Activated T-helper 1 cell treated with anti-CD3 and anti-CD28 coated beads, Interleukin-12 subunit alpha, Interleukin-12 subunit beta, Interleukin-2, Interleukin-4 antibody, amounts not matched to agents 30 ng/mL and 10 ng/mL and 1 ng/mL, durations not matched to agents 14 hours and 24 hours and 36 hours (primary cell): ENCODE measurements at places on chromosomes 1 and 21.

DNA sequence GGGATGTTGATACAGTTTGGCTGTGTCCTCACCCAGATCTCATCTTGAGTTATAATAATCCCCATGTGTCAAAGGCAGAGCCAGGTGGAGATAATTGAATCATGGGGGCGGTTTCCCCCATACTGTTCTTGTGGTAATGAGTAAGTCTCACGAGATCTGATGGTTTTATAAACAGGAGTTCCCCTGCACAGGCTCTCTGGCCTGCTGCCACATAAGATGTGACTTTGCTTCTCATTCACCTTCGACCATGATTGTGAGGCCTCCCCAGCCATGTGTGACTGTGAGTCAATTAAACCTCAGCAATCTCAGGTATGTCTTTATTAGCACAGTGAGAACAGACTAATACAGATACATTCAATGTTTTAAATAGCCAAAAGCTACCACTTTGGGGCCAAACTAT, 41.1 kb downstream of the SLC35F3 start:
- no peak for DNase-seq

- no peak for DNase-seq
Observed at GRCh38 chr1:61640531-61641530, 84.1 kb downstream of the TM2D1 start.

DNA sequence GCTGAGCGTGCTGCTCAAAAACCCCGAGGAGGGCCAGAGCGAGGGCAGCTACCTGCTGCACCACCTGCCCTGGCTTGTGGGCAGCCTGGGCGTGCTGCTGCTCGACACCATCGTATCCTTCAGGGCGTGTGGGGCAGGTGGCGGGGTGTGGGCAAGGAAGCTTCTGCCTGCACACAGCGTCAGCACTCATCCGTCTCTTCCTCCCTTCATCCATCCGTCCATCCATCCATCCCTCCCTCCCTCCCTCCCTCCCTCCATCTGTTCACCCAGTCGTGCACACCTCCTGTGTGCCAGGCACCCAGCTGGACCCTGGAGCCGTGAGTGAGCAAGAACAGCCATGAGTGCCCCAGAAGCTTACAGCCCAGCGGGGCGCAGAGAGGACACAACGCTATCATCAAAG, 15.2 kb downstream of the SLC66A1 start:
- no peak for DNase-seq

DNA sequence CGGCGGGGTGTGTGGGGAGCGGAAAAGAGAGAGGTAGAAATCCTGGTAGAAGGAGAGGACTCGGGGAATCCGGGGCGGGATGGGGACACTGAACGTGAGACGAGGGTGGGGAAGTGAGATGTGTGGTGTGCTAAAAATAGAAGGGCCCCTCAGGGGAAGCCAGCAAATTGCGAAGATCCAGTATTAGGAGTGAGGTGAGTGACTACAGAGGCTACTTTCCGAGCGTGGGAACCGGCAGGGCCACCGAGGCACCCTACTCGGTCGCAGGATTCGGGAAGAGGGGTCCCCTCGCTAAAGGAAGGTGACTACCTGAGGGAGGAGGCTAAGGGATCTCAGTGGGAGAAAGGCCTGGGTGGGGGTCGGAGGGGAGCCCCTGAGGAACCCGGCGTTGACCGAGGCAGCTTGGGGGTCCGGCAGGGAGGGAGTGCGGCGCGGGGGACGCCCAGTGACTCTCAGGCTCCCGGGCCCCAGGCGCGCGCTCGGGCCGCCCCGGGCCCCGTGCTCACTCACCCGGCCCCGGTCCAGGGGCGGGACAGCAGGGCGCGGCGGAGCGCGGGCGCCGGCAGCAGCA, 318 bp downstream of the ALDH4A1 start:
- DNase-seq = no peak

- no peak for DNase-seq
Observed at GRCh38 chr1:204013052-204013451, 59.9 kb upstream of the SOX13 start.

DNA sequence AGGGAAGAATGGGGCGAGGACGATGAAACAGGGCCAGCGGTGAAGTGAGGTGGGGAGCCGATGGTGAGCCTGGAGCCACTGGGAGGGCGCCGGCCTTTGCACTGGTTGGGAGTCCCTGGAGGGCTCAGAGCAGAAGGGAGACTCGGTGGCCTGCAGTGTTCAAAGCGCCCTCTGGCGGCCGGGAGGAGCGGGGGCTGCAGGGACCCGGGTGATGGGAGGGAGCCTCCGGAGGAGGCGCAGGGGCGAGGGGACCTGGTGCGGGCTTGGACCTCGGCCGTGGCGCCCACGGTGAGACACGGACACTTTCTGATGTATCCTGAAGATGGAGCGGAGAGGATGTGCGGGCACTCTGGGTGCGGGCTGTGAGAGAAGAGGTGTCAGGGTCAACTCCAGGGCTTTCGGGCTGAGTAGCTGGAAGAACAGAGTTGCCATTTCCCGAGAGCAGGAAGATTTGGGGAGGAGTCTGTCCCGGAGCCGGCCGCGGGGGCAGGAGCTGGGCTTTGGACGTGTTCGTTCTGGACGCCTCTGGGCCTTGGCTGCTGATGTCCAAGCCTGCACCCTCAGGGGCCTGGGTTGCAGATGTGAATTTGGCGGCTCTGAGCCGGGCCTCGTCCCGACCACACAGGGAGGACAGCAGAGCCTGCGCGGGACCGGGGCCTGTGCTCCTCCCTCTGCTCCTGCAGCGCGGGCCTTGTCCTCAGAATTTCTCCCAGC, 29.7 kb downstream of the HEYL start:
- peak; percentile 67 for DNase-seq

- no peak for DNase-seq
Observed at GRCh38 chr1:59696421-59697115, 118.2 kb upstream of the HOOK1 start.
